ENCODE measurements at places on chromosomes 7 and 10.
A peak's percentile ranks its signal among the peaks of the same experiment; 100 is the strongest.

DNA sequence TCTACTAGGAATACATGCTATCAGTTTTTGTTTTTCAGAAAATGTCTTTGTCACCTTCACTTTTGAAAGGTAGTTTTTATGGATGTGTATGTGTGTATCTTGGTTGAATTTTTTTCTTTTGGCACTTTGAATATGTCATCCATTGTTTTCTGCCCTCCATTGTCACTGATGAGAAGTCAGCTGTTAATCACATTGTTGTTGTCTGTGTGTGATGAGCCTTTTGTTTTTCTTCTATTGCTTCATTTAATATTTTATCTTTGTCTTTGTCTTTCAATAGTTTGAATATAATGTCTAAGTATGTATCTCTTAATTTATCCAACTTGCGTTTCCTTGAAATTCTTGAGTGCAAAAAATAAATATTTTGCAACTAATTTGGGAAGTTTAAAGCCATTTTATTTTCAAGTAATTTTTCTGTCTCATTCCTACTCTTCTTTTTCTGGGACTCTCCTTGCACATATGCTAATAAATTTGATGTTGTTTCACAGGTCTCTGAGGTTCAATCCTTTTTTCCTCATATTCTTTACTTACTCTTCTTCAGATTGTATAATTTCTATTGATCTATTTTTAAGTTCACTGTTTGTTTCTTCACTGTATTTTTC, 546.9 kb upstream of the GHITM start:
- DNase-seq = no peak

GRCh38 chr10:104333032-104333727, 5.1 kb downstream of the ITPRIP start:
- no peak for DNase-seq

DNA sequence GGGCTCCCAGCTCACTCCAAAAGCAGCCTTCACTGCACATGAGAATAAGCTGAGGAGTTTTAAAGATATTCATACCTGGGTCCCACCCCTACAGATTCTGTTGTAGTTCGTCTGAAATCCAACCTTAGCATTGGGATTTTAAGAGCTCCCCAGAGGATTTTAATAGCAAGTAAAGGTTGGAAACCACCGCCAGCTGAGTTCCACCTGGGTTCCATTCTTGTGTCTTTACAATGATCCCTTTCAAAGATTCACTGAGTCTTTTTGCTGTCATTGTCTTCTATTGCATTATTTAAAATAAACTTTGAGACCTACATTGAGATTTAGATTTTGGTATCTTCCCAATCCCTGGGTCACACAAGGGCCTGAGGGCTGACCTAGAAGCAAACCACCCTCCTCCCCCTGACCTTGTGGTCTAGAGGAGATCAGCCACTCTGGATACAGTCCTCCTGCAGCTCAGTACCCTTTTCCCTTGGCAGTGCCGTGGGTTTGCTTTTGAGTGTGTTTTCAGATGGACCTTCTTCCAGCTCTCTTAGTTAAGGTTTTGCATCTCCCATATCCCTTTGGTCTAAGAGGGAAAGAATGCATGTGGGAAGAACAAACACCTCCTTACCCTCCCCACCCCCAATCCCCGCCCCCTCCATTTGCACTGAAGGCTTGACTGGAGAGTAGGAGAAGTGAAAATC, 22.6 kb upstream of the SIRT1 start:
- DNase-seq = no peak

DNA sequence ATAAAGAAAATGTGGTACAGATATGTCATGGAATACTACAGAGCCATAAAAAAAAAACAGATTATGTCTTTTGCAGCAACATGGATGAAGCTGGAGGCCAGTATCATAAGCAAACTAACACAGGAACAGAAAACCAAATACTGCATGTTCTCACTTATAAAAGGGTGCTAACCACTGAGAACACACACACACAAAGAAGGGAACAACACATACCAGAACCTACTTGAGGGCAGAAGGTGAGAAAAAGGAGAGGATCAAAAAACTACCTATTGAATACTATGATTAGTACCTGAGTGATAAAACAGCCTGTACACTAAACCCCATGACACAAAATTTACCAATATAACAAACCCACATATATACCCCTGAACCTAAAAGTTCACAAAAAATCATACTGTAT, 144.6 kb downstream of the TPK1 start:
- DNase-seq = no peak

DNA sequence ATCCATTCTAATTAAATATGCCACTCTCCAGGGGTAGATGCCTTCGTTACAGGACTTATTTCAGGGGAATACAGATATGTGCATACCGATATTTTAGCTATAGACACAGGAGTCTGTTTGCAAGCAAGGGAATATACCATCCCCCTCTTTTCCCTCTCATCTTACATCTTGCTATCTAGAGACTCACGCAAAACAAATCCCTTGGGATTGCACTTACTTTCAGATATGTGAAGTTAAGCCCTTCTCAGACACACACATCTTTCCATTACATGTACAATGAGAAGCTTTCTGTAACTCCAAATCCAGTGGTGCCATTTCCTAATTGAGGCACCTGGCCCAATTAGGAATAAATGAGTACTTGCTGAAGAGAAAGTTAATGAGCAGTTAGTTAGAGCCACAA, 250.4 kb upstream of the FZD8 start:
- no peak for DNase-seq

DNA sequence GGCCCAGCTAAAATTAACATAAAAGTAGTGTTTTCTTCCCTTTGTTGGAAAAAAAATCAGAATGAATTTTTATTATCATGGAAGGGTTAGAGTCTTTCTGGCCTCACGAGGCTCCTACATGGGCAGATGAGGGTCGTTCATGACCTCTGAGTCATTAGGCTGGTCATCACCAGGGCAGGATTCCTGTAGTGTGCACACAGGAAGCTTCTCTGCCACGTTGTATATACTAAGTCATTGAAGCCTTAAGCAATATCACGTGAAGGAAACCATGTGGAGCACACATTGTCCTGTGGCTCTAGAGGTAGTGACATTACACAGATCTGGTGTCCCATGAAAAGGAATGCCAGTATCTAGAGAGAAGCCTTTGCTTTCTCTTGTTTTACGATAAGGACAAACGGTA, 84.7 kb upstream of the C1QL3 start:
- no peak for DNase-seq

DNA sequence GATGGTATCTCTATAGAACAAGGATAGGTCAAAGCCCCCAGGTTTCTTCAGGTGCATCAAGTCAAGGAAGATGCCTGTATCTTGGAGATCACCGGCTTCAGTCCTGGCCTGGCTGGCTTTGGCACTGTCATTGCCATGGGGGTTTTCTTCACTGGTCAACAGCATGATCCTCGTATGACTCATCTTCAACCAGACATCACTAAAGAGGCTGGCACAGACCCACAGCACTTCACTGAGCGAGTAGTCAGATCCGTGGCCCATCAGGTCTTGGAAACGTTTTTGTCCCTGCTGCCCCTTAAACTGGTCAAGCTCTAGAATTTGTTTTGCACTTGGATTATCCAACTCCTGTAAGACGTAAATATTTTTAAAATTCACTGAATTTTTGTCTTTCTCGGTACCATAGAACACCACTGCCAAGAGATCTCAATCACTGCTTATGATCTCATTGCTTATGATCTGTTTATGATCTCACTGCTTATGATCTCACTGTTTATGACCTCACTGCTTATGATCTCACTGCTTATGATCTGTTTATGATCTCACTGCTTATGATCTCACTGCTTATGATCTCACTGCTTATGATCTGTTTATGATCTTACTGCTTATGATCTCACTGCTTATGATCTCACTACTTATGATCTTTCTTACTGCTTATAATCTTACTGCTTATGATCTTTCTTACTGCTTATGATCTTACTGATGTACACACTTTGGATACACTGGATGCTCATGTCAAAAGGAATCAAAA, 135.2 kb downstream of the CYP26A1 start:
- DNase-seq = peak; percentile 82

DNA sequence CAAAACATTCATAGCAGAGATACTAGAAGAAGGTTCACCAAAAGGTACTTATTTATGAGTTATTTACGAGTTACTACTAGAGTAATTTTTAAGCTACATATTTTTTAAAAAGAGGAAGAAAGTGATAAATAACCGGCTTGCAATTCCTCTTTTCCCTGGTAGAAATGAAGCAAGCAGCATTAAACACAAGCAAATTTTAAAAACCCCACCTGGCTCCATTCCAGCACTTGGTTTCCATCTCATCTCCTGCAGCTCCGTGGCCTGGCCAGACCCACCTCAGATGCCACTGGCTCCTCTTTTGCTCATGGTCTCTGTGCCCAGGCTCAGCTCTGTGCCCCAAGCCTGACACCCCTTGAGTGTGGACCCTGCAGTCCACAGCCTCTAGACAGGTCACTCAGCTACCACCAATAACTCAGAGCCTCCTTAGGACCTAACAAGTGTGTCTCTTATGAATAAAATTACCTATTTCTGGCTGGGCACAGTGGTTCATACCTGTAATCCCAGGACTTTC, 479.5 kb downstream of the TNS3 start:
- peak; percentile 45 for DNase-seq

GRCh38 chr7:26531926-26532325, 240.3 kb downstream of the SNX10 start:
- peak; percentile 5 for DNase-seq

DNA sequence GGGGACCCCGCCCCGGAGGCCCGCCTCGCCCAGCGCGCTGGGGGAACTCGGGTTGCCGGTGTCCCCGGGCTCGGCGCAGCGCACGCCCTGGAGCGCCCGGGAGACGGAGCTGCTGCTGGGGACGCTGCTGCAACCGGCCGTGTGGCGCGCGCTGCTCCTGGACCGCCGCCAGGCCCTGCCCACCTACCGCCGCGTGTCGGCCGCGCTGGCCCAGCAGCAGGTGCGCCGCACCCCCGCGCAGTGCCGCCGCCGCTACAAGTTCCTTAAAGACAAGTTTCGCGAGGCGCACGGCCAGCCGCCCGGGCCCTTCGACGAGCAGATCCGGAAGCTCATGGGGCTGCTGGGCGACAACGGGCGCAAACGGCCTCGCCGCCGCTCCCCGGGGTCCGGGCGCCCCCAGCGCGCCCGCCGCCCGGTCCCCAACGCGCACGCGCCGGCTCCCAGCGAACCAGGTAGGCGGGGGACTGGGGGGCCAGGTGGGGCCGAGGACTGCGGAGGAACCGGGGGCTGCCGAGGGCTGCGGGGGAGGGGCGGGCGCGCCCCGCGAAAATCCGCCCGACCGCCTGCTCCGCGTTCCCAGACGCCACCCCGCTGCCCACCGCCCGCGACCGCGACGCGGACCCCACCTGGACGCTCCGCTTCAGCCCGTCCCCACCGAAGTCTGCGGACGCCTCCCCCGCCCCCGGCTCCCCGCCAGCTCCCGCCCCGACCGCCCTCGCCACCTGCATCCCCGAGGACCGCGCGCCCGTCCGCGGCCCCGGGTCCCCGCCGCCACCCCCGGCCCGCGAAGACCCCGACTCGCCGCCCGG, 574 bp downstream of the UTF1 start:
- peak; percentile 50 for DNase-seq

- no peak for DNase-seq
Observed at GRCh38 chr10:93995182-93995581, 1.5 kb downstream of the PLCE1 start.

DNA sequence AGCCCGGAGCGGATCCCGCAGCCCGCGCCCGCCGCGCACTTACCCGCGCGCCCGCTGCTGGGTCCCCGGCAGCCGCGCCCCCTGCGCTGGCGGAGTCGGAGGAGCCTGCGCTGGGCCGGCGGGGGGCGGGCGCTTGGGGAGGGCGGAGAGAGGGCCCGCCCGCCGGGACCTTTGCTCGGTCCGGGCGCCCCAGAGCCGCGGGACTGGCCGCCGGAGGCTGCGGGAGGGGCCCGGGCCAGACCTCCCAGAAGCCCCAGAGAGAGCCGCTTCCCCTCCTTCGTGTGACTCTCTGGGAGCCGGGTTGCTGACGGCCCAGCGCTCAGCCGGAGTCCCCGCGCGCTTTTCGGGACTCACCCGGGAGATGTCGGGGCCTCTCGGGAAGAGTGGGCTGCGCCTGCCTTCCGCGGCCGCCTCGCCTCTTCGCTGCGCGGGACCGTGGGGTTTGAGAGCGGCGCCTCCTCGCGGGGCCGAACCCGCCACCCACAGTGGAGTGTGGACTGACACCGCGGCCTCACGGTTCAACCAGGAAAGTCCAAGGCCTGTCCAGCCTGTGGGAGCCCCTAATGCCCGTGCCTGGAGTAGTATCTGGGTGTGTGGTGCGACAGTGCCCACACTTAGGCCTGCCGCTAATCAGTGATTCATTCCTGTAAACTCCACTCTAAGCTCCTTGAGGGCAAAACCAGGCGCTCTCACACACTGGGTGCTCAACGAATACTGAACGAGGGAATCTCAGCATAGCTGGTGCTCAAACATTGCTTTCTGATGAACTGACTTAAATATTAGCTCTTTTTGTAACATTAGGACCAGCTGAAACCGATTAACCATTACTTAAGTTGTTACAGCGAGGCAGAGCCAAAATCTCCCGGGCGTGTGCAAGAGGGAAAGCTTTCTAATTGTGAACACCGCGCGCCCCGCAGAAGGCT, at the start of gene GSDME:
GSDME (minus strand) TSS at position 112 of the 923 bp plus-strand sequence. CDS start 7,690 bp downstream, outside the sequence.
- DNase-seq = peak; percentile 77

DNA sequence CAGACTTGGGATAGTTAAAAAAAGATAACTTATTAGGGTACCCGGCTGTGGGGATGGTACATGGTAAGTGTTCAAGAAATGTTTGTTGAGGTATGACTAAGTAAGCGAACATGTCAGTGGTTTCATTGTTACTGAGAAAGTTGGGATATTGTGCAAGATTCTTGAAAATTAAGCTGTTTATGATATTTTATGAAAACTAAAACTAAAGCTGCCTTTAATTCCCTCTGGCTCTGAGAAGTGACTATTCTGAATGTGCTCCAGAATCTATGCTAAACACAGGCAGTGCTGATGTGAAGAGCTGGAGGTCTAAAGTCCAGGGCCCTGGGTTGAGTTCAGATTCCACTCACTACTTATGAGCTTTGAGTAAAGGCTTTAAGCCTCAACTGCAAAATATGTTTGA, 72.9 kb downstream of the AOAH start:
- DNase-seq = peak; percentile 71

GRCh38 chr7:77734659-77735421, 38.6 kb downstream of the RSBN1L start:
- peak; percentile 36 for DNase-seq

DNA sequence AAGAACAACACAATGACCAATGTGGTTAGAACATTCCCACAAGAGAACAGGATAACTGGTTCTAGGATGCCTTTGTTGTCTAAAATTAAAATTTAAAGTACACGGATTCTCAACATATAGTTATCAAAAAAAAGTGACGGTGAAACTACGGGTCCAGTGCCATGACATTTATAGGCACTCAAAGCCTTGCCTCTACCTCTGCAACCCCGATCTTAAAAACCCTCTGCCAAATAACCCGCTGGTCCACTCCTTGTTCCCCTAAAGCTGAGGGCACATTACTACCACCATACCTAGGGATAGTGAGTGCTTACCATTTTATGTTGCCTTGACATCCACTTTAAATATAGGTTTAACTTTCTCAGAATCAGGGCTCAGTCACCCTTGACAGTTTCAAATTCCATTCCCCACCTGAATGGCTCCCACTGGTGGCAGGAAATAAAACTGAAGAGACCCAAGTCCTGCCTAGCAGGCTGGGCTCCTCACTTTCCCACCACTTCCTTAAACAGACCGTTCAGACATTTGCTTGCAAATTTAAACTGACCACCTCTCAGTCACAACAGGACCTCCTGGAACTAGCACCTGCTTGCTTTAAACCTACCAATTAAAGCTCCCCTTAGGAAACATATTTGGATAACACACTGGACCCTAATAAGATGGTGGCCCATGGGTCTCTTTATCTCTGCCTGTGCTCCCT, 169.9 kb upstream of the ASAH2 start:
- peak; percentile 74 for DNase-seq

GRCh38 chr7:119197877-119198527, 973.5 kb downstream of the ANKRD7 start:
- peak; percentile 59 for DNase-seq

GRCh38 chr10:58842860-58843376, 330.2 kb downstream of the BICC1 start:
- DNase-seq = no peak
